ENCODE measurements at places on chromosomes 5 and 9. TPM values are rescaled to one million over a fixed set of nuclear protein-coding genes. Genes with fewer than 3 reads are reported as not detected.

TXNDC8 gene
- total RNA-seq: not detected

CCDC192 gene
- total RNA-seq: not detected

C5orf63 gene
- 7.6 TPM for total RNA-seq

PARP8 gene
- 0.79 TPM for total RNA-seq

ASPN gene
- total RNA-seq: not detected

CER1 gene
- not detected for total RNA-seq

MEIKIN gene
- not detected for total RNA-seq

OGN gene
- total RNA-seq: not detected

ENTR1 gene
- 85.2 TPM for total RNA-seq

EIF4E1B gene
- not detected for total RNA-seq

PNPLA7 gene
- 1.8 TPM for total RNA-seq

UNC5A gene
- 0.14 TPM for total RNA-seq

C9orf43 gene
- 1.9 TPM for total RNA-seq

SPINK4 gene
- total RNA-seq: 2.1 TPM

AGXT2 gene
- 0.21 TPM for total RNA-seq

Measured in Caco-2 (cell line).